ENCODE measurements at places on chromosomes 11 and 22.

- no peak for DNase-seq
These were observed 43.4 kb upstream of the NNMT start for GRCh38 chr11:114252767-114253166.

- DNase-seq, result no peak
These were observed 105.6 kb downstream of the MN1 start for GRCh38 chr22:27695925-27696324.

DNA sequence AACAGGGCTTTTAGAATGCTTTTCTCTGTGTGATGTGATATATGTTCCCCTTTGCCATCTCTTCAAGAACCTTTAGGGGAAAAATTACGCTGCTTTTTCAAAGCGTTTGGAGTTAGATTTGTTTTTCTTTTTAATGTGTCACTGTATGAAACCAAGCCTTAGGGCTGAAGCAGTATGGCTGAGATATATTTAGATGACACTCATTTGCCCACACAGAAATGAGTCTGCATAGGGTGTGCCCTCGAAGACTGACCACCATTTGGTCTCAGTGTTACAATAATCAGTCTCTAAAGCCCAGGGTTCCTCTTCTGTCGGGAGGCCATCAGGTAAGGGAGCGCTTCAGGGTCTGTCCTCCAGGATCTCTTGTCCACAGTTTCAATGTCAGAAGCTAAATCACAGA, 213.0 kb upstream of the NCAM1 start:
- no peak for DNase-seq

DNA sequence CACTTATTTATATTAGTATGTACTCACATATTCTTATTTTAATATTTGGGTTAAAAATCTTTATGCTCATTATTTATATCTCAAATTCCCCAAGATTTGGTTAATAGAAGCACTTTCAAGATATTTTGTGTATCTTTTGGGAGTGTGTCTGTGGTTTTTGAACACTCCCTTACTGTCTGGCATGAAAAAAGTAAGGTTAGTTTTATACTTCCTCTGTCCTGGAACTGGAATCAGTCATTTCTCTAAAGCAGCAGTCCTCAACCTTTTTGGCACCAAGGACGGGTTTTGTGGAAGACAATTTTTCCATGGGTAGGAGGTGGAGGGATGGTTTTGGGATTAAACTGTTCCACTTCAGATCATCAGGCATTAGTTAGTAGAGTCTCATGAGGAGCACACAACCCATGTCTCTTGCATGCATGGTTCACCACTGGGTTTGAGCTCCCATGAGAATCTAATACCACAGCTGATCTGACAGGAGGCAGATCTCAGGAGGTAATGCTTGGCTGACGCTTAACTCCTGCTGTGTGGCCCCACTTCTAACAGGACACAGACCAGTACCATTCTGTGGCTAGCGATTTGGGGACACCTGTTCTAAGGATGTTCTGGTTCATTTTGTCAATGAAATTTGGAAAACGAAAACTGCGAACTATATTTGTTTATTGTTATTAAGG, 60.2 kb downstream of the CASP12 start:
- no peak for DNase-seq

- DNase-seq, result no peak
These were observed 72.9 kb downstream of the GAB2 start for GRCh38 chr11:78344676-78345075.

Measured in NCI-H526 treated with DMSO at 0.1 percent for 48 hours (cell line).